ENCODE measurements at places on chromosomes 1 and 21.

GRCh38 chr1:157357111-157357510 is 195.2 kb downstream of the FCRL5 start:
- no peak for DNase-seq

- DNase-seq = no peak
Observed at GRCh38 chr1:48659801-48660200, 116.9 kb downstream of the BEND5 start.

DNA sequence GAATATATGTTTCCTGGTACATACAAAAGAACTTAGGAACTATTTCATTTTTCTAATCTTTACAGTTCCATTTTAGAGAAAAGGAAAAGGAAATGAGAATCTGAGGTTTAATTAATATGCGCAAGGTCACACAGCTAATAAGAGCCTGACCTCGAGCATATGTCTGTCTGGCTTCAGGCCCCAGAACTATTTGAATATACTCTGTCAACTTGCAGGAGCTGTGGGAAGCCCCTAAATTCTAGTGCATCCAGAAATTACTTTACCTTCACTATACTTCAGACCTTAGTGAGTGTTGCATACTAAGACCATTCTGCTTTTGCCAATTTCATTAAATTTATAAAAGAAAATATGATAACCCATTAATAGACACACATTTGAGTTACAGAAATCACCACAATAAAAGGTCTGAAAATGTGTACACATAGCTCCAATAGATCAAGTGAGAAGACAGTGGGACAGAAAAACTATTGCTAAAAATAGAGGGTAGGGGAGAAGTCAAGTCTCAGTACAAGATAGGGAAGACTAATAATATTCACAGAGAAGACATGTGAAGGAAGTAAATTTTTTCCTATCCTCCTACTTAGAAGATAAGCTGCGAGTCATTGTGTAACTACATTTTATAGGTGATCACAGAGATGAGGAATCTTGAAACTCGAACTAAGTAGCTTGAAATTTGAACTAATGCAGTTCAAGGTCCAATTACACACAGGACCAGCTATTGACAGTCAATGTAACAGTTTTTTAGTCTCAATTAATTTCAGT is 3.8 kb downstream of the RGS13 start:
- DNase-seq = peak; percentile 28

DNA sequence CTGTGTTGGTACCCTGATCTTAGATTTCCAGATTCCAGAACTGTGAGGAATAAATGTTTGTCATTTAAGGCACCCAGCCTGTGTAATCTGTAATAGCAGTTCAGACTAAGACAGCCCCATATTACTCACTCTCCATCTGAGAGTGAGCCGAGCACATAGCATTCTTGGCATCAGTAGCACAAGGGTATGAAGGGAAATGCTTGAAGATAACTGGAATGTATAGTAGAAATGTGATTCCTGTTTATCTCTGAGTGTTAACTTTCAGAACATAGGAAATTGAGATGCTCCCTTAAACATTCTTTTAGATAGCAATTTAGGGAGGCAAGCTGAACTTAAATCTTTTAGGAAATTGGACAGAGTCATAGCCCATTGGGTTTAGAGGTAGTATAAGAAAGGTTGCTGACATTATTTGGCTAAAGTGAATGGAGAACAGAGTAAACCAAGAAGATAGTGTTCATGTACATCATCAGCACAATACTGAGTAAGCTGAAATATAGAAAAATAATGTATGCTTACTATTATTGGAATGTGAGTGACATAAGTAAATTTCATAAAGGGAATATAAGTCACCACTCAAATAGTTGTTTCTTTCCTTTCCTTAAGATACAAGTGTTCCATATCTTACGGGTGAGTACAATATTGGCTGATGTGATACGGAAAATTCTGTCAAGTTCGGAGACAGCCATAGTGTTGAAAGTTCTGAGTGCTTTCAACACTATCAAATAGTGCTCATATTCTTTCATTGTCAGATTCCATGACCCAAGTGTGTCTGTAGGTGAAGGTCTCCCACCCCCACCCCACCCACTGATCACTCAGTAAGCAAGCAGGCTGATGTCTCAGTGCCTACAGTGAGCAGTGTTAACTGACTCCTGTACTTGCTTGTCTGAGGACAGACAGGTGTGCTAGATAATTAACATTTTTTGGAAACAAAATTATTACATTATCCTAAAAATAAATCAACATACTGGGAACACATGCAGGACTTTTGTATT is 73.7 kb downstream of the LRRC8D start:
- DNase-seq = no peak

DNA sequence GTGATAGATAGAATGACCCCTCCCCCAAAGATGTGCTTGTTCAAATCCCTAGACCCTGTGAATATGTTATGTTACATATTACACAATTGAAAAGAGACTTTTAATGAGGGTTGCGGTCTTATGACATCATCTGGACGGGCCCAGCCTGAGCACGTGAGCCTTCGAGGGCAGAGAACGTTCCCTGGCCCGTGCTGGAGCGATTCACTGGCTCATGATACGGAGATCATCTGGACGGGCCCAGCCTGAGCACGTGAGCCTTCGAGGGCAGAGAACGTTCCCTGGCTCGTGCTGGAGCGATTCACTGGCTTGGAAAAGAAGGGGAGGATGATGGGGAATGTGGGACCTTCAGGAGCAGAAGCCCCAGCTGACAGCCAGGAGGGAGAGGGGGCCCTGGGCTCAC is 34.4 kb upstream of the COL18A1 start:
- no peak for DNase-seq

- no peak for DNase-seq
Observed at GRCh38 chr1:165420655-165421054, 24.3 kb downstream of the RXRG start.

DNA sequence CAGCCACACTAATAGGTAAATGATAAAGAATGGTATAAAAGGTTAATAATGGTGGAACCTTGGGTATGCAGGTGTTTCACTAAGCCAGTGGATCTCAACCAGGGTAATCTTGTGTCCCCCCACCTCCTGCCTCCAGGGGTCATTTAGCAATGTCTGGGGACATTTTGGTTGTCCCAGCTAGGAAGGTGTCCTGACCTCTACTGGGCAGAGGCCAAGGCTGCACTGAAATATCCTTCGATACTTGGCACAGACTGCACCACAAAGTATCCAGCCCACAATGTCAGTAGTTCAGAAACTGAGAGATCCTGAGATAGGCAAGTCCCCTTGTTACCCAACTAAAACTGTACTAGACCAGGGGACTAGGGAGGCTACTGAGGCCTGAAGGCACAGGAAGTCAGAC is 113.6 kb upstream of the TIAM1 start:
- DNase-seq = no peak

DNA sequence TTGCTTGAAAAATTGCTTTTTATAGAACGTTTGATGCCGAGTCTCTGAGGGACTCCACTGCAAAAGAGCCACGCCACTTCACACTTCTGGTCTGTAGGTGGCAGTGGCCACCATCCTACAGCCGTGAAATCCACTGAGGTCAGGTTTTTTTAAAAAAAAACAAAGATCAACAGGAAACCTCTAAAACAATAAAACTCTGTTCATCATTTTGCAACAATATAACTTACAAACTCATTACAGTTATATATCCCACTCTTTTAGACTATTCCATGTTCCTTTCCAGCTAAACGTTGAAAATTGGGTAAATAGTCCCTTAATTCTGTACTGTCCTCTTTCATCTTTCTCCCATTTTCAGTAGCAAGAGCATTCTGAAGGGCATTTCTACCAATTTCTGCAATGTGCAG is 64.6 kb upstream of the FMN2 start:
- DNase-seq = peak; percentile 85

DNA sequence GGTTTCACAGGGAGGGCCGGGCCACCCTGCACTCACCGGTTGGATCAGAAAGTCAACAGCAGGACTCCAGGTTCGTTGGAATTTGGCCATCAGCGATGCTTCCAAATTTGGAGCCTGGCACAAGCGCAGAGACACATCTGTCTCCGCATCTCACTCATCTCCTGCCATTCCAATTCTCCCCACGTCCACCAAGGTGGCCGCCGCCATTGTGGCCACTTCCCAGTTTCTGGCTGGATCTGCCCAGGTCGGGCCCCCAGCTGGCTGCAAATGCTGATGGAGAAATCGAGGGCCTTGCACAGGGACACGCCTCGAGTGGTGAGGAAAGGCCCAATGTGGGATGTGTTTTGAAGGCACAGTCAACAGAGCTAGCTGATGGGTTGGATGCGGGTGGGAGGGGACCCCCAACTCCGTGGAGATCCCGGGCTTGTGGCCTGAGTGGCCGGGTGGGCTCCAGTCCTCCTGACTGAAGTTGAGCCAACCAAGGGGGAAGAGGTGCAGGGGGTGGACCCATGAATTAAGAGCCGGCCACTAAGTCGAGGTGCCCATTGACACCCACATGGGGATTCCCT is 102.7 kb downstream of the CRYAA start:
- no peak for DNase-seq

- DNase-seq = peak; percentile 6
Observed at GRCh38 chr1:52727114-52727586, 897 bp downstream of the ZYG11B start.

GRCh38 chr1:162019006-162019405 is 4.7 kb downstream of the OLFML2B start:
- peak; percentile 89 for DNase-seq

GRCh38 chr1:164772635-164773034 is 213.7 kb downstream of the PBX1 start:
- no peak for DNase-seq

- no peak for DNase-seq
Observed at GRCh38 chr21:42841156-42841915, 38.0 kb downstream of the WDR4 start.

DNA sequence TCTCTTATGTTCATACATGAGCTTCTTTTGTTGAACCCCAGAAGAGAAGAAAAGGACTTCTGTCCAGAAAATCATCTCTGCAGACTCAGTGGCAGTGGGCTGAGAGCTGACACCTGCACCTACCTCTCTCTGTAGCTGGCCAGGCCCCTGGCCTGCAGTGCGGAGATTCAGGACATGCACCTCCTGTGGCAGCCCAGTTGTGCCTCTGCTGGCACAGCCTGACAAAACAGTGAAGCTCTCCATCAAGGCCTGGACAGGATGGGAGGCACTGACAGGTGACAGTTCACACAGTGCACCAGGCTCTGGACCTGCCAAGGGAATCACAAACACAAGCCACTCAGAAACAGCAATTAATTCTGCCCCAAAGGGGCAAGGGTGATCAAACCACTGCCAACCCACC is 88.8 kb downstream of the TGFBR3 start:
- DNase-seq = no peak

DNA sequence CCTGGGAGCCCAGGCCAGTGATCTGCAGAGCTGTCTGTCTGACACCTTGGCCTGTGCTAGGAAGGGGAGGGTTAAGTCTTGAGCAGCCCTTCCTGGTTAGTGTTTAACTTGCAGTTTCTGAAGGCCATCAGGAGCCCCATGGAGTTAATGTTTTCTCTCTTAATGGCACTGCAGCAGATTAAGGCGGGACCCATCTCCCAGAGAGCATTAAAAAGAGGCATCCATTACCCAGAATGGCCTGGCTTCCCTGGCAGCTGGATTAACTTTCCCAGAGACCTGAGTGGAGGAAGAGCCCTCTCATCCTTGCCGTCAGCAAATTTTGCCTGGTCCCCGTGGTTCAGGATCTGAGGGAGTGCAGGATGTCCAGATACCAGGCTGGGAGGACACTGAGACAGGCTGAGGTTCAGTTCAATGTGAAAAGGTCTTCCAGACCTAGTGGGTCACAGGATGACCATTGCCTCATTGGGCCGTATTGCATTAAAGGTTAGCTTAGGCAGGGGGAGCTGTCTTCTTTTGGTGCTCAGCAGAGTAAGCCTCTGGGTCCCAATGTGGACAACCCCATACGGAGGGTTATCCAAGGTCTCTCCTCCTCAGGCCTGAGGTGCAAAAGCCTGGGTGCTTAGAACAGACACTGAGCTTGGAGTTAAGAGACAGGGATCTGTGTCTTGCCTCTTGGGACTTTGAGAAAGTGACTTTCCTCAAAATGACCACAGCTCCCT is 522.6 kb downstream of the PTPRU start:
- DNase-seq = no peak

GRCh38 chr1:46427541-46427940 is 33.4 kb downstream of the FAAH start:
- DNase-seq = no peak

- no peak for DNase-seq
Observed at GRCh38 chr1:19672237-19672636, 7.6 kb downstream of the HTR6 start.

- DNase-seq = no peak
Observed at GRCh38 chr1:243428617-243429342, 172.9 kb downstream of the SDCCAG8 start.

GRCh38 chr1:82950606-82951200 is 1048.2 kb downstream of the TTLL7 start:
- peak; percentile 70 for DNase-seq

DNA sequence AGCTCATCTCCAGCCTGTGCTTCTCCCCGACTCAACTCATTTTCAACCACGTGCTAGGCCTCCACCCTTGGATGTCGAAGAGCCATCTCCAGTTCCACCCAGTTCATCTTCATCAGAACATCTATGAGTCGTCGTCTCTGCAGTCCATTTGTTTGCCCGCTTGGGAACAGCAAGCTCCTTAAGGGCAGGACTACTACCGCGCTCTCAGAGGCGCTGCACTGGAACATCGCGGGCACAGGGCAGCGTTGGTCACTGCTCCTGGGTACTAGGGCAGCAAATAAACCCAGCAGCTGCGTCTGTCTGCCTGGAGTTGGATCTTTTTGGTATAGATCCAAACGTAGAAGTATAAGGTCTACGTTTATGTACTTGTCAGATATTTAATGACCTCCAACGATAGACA is 478 bp upstream of the PRDM2 start:
- DNase-seq = no peak

DNA sequence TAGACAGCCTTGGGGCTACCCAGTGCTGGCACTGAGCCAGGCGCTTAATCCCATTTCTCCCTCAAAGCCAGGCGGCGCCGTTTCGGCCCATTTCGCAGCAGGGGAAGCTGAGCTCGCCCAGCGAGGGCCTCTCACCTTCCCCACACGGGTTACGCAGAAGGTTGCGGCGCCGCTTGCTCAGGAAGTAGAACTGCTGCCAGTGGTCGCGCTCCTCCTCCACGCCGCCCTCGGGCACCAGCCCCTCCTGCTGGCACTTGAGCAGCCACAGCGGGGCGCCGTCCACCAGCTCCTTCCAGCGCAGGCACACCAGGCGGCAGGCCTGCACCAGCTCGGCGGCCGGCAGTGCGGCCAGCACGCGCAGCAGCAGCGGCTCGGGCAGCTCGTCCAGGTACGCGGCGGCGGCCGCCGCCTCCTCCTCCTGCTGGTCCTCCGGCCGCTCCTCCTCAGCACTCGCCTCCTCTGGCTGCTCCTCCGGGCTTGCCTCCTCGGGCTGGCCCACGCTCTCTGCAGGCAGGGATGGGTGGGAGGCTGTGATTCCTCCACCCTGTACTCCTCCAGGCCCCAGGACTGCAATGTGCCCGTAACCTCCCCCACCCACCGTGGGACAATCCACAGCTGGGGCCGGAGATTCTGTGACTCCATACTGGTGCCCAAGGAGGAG is 3.8 kb downstream of the FBXO2 start:
- DNase-seq = peak; percentile 16

Data from COLO829 (cell line).